ENCODE measurements at places on chromosomes 13 and 19. TPM values are rescaled to one million over a fixed set of nuclear protein-coding genes. Genes with fewer than 3 reads are reported as not detected.

RNF225 gene
- polyA plus RNA-seq = not detected

SIGLEC10 gene
- 0.30 TPM for polyA plus RNA-seq

CDC42EP5 gene
- 13.2 TPM for polyA plus RNA-seq

HNRNPA1L2 gene
- 16.2 TPM for polyA plus RNA-seq

CRX gene
- polyA plus RNA-seq = not detected

GJB6 gene
- not detected for polyA plus RNA-seq

PODNL1 gene
- 0.63 TPM for polyA plus RNA-seq

TEX101 gene
- not detected for polyA plus RNA-seq

GTF3A gene
- polyA plus RNA-seq = 87.6 TPM

CEACAM18 gene
- not detected for polyA plus RNA-seq

ZNF426 gene
- 7.7 TPM for polyA plus RNA-seq

C5AR1 gene
- polyA plus RNA-seq = 10.0 TPM

IGFL1 gene
- polyA plus RNA-seq = not detected

SIGLEC7 gene
- 3.7 TPM for polyA plus RNA-seq

ADGRE2 gene
- polyA plus RNA-seq = 0.24 TPM

FUT6 gene
- not detected for polyA plus RNA-seq

CLC gene
- not detected for polyA plus RNA-seq

HPN gene
- polyA plus RNA-seq = not detected

FCHO1 gene
- polyA plus RNA-seq = 2.0 TPM

CEACAM4 gene
- polyA plus RNA-seq = 0.32 TPM

CYP4F8 gene
- polyA plus RNA-seq = not detected

Data from ovary (tissue), 10 donors.